Stimulated activated CD8-positive, alpha-beta memory T cell treated with anti-CD3 and anti-CD28 coated beads, Interleukin-4, amount 100 ng/mL, for 1 hour (primary cell): ENCODE measurements at places on chromosomes 16 and 17.

- peak; percentile 43 for DNase-seq
Observed at GRCh38 chr16:11396241-11397048, 51.2 kb downstream of the RMI2 start.

- no peak for DNase-seq
Observed at GRCh38 chr17:36752096-36752888, 150.9 kb downstream of the MRM1 start.

- no peak for DNase-seq
Observed at GRCh38 chr17:32609884-32610650, 123.3 kb downstream of the CDK5R1 start.

GRCh38 chr16:78396673-78397072 is 297.2 kb downstream of the WWOX start:
- DNase-seq = no peak

GRCh38 chr16:47278306-47278970 is 134.7 kb upstream of the NETO2 start:
- DNase-seq = no peak

GRCh38 chr17:5719976-5720375 is 135.7 kb upstream of the NLRP1 start:
- DNase-seq = no peak

GRCh38 chr17:181245-182049 is at the start of gene DOC2B:
DOC2B (minus strand) TSS chr17:181650; CDS start chr17:181479, 171 bp downstream.
- no peak for DNase-seq

GRCh38 chr16:88516601-88517061 is 53.6 kb upstream of the ZC3H18 start:
- DNase-seq = no peak

DNA sequence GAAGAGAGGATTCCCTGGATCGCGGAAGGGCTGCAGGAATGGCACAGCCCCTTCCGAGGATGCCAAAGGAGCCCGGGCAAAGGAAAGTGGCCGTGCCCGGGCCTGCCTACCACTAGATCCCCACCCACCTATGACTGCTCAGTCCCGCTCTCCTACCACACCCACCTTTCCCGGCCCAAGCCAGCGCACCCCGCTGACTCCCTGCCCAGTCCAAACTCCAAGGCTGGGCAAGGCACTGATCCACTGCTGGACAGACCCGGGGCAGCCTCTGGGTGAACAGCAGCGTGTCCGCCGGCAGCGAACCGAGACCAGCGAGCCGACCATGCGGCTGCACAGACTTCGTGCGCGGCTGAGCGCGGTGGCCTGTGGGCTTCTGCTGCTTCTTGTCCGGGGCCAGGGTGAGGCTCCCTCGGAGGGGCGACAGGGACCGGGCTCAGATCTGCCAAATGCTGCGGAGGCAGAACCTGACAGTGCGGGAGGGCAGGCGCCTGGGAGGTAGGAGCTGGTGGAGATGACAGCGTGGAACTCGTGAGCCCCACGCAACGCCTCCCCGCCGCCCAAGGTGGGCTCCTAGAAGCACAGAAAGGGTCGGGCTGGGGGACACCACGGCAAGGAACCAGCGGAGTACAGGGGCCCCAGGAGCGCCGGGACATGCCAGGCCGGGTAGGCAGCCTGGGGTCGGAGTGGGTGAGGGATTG is at the start of gene CES2:
Gene CES2, plus strand, starts transcription at position 203 of the 698 bp plus-strand sequence. Its CDS starts 120 bp downstream, at position 323.
- DNase-seq = no peak

- DNase-seq = no peak
Observed at GRCh38 chr17:12851901-12852435, 62.7 kb downstream of the ARHGAP44 start.

DNA sequence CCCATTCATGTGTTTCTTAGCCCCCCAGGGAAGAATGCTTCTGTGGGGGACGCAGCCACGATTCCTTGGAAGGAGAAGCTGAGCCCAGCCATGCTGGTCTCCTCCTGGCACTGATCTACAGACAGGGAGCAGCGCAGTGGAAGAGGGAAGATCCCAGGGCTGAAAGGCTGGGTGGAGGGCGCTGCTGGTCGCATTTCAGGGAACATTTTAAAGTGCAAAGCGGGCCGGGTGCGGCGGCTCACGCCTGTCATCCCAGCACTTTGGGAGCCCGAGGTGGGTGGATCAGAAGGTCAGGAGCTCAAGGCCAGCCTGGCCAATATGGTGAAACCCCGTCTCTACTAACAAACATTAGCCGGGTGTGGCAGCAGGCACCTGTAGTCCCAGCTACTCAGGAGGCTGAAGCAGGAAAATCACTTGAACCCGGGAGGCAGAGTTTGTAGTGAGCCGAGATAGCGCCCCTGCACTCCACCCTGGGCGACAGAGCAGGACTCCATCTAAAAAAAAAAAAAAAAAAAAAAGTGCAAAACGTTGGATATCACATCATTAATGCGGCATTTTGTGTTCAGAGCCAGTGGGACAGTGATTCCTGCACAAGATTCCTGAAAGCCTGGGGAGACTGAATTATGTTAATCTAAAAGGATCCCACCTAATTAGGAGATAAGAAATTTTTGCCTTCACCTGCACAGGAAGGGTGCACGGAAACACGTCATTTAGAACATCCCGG is 558 bp upstream of the CHMP6 start:
- no peak for DNase-seq

GRCh38 chr17:33192951-33193911 is 99.9 kb downstream of the ASIC2 start:
- DNase-seq = no peak

DNA sequence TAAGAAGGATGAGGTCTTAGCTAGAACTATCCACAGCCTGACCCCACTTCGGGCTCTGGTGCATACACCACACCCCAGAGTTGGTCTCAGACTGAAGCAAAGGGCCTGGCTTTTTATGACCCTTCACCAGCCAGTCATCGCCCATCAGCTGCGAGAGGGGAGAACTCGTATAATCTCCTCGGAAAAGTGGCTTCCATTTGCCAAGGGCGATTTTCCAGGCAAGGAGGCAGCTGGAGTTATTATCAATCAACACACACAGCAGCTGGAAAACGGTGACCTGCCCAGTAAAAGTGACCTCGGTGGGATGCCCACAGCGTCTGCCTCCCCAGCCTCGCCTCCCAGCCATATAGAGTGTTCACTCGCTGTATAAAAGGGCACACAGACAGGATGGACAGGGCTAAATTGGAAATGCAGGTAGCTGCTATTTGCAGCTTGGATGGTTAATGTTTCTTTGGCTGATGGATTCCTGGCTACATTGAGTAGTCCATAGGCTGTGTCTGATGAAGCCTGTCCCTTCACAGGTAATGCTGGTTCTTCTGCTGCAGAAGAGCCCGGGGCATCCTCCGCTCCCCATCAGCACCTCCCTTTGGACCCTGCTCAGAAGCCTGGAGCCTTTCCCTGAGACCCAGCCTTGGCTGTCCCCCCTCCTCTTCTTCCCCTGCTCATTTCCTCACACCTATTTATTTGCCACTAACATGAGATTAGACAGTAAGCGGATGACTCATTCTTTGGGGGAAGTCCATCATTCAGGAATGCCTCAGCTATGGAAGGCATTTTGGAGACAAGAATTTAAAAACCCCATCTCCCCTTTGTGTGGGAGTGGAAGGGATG is 45.7 kb downstream of the TMEM186 start:
- no peak for DNase-seq
